HT1080 (cell line): ENCODE measurements at places on chromosomes 13 and 19. TPM values are rescaled to one million over a fixed set of nuclear protein-coding genes. Genes with fewer than 3 reads are reported as not detected.

TMEM59L gene
- total RNA-seq = 0.61 and 1.1 TPM in 2 replicates

OR7C1 gene
- total RNA-seq = not detected in 2 replicates

ZNF813 gene
- 0.98 and 1.1 TPM in 2 replicates for total RNA-seq

DNA sequence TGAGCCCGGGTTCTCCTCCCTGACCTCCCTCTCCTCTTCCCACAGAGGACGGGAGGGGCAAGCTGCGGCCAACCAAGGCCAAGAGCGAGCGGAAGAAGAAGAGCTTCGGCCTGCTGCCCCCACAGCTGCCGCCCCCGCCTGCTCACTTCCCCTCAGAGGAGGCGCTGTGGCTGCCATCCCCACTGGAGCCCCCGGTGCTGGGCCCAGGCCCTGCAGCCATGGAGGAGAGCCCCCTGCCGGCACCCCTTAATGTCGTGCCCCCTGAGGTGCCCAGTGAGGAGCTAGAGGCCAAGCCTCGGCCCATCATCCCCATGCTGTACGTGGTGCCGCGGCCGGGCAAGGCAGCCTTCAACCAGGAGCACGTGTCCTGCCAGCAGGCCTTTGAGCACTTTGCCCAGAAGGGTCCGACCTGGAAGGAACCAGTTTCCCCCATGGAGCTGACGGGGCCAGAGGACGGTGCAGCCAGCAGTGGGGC is 162.2 kb downstream of the KDM4B start:
- DNase-seq = no peak

GRCh38 chr13:75661443-75661842 is 25.3 kb downstream of the LMO7 start:
- no peak for DNase-seq

DNA sequence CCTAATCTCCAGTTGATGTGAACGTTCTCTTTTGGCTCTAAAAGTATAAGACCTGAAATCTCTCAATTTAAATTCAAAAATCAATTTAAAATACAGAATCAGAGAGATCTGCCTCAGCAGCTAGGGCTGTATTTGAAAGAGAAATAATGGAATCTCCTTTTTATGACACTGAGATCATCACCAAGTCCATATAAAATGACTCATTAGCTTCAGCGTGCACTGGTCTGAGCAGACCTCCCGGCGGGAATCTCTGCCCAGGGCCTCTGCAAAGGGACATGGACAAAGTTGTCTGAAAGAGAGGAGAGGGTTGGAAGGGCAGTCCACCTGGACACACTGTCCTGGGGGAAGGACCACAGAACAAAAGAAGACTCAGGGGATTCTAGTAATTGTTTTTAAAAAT is 855.6 kb downstream of the EFNB2 start:
- no peak for DNase-seq

- DNase-seq = peak; percentile 42
These were observed 181.8 kb downstream of the TBC1D4 start for GRCh38 chr13:75299913-75300862.

DNA sequence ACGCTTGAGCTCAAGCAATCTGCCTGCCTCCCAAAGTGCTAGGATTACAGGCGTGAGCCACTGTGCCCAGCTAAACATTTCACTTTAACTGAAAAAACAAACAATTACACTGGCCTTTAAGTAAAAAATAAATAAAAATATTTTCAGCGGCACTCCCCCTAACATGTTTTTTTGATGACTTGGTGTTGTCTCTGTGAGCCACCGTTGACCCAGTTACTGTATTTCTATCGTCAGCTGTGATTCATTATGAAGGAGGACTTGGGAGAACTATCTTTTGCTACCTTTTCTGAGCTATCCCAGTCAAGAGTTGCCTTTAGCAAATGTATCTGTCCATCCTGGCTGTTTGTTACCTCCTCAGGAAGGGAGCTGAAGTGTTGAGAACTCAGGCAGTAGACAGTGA is 18.5 kb upstream of the C19orf33 start:
- no peak for DNase-seq

- DNase-seq = no peak
These were observed 14.5 kb downstream of the CSNK1G2 start for GRCh38 chr19:1955171-1956121.

DNA sequence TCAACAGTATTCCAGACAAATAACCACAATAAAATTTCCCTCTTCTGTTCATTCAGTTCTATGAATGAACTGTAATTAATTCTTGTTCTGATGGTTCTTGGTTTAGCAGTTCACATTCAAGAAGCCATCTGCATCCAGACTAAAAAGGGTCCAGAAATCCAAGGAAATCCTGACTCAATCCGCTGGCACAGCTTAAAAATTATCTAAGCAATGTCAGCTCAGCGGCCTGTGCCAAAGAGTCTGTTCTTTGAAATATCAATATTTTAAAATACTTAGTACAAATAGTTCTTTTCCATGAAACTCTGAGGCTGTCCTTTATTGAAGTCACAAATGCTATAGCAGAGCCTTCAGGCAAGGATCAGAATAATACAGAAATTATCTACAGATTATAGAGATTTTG is 57.2 kb downstream of the DHRS12 start:
- no peak for DNase-seq

KLK1 gene
- total RNA-seq = not detected in 2 replicates

FFAR1 gene
- 0.06 TPM in 1 of 2 replicates, not detected in the other for total RNA-seq

GRCh38 chr13:73851104-73851503 is 283.1 kb downstream of the KLF12 start:
- no peak for DNase-seq

- DNase-seq = no peak
These were observed 589 bp downstream of the R3HDM4 start for GRCh38 chr19:912181-913079.

DNA sequence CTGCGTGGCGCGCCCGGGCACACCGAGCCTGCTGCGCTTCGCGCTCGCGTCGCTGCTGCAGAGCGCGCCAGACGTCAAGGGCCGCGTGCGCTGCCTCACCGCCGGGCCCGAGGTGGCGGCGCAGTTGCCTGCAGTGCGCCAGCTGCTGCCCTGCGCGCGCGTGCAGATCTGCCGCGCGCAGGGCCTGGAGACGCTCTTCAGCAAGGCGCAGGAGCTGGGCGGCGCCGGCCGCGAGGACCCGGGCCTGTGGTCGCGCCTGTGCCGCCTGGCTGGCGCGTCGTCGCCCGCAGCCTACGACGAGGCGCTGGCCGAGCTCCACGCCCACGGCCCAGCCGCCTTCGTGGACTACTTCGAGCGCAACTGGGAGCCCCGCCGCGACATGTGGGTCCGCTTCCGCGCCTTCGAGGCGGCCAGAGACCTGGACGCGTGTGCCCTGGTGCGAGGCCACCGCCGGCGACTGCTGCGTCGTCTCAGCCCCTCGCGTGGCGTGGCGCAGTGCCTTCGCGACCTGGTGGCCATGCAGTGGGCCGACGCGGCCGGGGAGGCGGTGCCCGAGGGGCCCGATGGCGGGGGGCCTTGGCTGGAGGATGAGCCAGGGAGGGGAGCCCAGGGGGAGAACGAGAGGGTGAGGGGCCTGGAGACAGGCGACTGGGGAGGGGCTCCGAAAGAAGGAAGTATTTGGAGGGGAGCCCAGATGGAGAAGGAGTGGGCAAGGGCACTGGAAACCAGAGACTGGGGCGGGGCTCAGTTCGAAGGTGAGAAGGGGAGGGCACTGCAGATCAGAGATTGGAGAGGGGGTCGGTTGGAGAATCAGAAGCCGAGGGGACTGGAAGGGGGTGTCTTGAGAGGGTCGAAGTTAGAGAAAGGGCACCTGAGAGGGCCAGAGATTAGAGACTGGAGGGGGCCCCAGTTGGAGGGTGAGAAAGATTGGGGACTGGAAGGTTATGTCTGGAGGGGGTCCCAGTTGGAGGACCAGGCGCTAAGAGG is 24.7 kb downstream of the ZSWIM9 start:
- DNase-seq = no peak

CRLF1 gene
- total RNA-seq = 1.1 and 1.3 TPM in 2 replicates

DNA sequence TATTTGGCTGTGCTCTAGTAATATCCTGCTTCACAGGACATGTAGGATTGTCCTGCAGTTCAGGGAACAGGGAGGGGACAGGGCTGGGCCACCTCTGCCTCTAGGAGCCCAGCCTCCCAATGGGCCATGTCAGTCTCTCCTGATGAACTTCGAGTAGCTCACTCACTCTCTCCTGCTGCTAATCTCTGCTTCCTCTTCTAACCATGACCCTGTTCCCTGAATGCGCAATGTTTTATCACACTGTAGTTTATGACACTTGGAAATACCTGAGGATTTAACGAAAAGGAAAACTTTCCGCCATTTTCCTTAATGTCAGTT is 9.2 kb downstream of the PARP4 start:
- no peak for DNase-seq

- DNase-seq = peak; percentile 12
These were observed 2.3 kb upstream of the SLC25A15 start for GRCh38 chr13:40787062-40787461.

DNA sequence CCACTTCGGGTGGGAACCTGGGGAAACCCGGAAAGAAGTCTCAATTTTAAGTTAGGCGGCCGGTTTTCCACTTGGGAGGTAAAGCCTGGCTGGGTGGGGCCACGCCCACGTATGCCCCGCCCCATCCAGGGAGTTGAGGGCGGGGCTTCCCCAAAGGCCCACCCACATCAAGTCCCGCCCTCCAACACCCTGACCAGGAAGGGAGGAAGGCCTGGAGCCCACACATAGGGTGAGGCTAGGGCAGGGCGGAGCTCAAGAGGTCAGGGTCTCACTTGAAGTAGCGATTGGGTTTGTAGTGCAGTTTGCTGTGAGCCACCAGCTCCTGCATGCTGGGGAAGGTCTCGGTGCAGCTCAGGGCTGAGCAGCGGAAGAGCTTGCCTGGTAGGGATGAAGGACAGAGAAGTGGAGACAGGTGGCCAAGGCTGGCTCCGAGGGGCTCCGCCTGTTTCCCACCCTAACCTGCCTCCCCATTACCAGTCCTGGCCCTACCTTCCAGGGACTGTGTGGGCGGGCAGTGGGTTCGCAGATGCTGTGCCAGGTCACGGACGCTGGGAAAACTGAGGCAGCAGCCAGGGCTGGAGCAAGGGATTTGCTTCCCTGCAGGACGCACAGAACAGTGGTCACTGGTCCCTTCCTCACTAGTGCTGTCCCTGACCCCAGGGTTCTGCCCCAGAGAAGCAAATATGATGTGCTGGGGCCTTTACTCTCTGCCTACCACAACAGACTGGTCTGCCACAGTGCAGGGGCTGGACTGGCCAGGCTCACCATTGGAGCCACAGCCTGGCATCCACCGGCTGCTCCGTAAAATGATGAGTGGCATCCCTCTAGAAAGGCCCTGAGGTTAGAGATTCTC is 1.6 kb downstream of the ZNF414 start:
- DNase-seq = no peak

DNA sequence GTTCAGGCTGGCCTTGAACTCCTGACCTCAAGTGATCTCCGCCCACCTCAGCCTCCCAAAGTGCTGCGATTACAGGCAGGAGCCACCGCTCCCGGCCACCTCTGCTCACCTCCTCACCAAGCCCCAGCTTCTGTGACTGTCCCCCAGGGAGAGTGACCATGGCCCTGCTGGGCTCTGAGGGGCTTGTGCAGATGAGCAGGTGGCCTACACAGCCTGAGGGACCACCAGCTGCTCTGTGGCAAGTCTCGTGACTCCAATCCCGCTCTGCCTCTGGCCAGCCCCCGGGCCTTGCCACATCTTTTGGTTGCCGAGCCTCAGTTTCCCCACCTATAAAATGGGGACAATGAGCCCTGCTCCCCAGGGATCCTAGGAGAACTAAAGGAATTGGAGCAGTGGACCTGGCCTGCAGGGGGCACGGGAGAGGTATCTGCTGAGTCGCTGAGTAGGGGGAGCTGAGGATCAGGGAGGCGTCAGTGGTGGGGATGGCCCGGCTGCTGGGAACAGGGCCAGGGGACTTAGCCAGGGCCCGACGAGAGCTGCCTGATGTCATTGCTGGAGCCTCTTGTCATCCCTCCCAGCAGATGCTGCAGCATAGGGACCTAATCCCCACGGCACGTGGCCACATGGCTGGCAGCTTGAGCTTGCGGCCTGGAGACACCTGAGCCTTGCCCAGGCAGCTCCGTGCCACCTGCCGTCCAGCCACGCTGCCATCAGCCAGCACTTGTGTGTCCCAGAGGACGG is 74.7 kb downstream of the GADD45B start:
- DNase-seq = no peak

DNA sequence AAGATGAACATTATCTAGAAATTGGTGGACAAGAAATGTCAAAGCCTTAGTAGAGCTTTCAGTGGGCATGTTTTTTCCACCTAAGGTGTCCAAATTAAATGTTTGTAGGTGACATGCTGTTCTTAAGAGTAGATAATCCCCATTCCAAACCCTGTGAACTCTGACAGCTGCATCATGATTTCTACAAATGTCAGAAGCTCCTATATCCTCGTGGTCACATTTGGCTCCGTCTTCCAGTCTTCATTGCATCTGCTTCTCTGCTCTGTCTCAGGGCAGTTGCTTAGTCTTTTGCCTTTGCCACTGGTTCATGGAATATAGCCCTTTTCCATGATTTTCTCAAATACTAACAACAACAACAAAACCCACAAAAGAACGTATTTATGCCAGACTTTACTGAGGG is 234.5 kb downstream of the DLEU7 start:
- no peak for DNase-seq

KLK3 gene
- total RNA-seq = not detected in 2 replicates

DNA sequence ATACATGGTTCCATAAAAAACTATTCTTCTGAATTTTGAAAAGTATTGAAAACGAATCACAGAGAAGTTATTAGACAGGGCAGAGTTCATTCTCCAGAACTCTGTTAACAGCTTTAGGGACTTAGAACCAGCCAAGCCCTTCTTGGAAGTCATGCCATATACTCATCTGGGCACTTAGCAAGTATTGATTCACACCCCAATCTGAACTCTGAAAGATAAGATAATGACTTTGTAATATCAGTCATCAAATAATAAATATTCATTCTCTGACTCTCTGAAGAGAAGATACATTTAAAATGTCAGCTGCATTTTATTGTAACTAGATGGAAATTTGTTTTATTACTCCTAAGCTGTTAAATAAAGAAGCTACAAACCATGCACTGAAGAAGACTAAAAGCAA is 43.8 kb upstream of the ITM2B start:
- DNase-seq = no peak

DNA sequence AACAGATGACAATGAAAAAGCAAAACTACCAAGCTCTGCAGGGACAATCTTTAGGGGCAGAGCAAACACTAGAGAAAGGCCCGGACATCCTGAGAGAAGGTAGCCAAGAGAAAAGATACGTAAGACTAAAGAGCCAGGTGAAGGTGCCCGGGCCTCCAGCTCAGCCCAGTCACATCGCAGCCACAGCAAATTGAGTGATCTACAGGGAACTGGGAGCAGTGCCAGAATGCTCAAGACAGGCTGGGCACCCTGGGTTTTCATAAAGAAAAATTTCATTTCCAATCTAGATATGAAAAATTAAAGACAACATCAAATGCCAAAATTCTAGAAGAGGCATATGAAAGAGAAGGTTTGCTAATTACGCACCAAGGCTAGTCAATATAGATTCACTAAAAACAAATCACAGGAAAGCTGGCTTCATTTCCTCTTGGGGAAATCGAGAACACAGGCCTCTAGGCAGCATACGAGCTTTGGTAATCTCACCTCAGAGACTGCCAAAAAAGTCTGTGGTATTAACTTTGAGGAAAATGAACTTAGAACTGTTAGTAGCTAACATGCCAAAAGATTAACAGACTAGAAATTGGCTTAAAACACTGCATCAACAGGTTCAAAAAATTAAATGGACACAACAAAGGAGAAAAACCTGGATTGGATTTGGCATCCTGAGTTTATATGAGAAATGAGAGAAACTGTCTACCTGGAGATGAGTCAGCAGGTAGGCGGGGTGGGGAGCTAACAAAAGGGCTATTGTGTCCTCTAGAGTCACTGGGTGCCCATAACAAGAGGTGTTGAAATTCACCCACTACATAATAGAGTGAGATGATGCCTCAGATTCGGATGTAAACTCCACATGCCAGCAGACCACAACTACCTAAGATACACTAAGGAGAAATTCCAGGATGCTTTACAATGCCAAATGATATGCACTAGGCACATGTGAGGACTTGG is 6.6 kb downstream of the ANKRD10 start:
- peak; percentile 95 for DNase-seq

RNF17 gene
- total RNA-seq = 6.8 TPM in 2 replicates
